Esophagus squamous epithelium (tissue), 5 donors: ENCODE measurements at places on chromosomes 11 and 22.

GRCh38 chr11:83865636-83866461 is 579.7 kb upstream of the CCDC90B start:
- no peak for DNase-seq

GRCh38 chr11:84313830-84314359 is 1027.7 kb upstream of the CCDC90B start:
- no peak for DNase-seq

GRCh38 chr11:70505761-70506657 is 107.7 kb downstream of the CTTN start:
- DNase-seq, result no peak

DNA sequence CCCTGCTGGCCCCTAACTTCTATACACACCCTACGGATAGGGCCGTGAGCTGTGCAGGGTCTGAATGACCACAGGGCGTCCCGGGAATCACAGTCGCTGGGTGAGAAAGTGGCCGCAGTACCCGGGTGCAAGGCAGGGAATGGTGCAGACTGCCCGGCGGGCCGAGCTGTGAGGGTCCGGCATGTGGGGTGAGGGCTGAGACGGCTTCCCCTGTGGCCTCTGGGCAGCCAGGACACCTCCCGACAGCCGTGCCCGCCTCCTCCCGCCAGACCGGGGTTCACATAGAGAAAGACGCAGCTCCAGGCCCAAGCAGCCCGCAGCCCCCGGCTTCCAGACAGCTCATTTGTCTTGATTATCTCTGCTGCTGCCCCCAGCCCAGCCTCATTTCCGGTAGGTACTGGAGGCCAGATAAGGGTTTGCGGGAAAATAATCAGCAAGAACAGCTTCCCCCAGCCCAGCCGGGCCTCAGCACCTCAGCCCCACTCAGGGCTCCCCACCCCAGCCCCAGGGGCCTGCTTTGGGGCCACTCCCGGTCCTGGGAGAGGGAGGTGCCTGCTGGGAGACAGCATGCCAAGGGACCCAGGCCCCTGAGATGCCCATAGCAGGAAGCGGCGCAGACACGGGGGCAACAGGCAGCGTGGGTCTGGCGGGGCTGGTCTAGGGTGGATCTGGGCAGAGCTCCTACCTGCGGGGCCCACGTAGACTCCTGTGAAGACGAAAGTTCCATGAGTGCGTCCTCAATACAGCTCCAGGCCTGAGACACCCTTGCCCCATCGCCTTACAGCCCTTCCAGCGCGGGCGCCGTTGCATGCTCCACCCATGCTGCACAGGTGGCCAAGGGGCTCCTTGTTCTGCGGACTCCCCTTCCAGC is 123.1 kb downstream of the BRD1 start:
- DNase-seq, result no peak

DNA sequence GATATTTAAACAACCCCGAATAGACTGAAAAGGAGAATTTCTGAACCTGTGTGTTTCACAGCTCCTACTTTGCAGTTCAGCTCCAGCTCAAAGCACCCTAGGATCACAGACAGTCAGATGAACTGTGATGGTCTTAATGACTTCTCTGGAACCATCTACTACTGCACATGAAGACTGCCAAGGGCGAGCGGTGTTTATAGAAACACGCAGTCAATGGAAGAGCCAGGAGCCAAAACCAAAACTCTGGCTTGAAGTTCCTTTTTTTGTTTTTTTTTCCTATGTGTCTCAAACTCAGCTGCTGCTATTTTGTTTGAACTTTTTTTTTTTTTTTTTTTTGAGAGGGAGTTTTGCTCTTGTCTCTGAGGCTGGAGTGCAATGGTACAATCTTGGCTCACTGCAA is 382.6 kb upstream of the SYN3 start:
- no peak for DNase-seq

GRCh38 chr11:66586136-66586535 is 6.7 kb downstream of the CCDC87 start:
- DNase-seq, result no peak

DNA sequence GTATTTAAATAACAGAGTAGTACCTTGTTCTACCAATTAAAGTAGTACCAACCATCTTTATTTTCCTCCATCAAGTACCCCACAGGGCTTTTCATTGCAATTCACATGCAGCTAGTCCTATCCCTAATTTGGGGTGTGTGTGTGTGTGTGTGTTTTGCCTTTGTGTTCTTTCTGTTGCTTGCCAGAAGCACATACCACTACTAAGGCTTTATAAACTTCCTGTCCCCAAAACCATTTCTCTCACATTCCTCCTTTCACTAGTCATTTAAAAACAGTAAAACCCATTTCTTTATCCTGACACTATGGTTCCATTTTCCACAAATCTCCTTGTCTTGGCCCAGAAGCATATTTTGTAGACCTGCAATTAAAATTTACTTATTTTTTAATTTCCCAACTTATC is 54.6 kb downstream of the SLC36A4 start:
- no peak for DNase-seq

GRCh38 chr22:28316014-28316413 is 363.6 kb downstream of the TTC28 start:
- no peak for DNase-seq

GRCh38 chr11:26909515-26909914 is 84.4 kb upstream of the FIBIN start:
- DNase-seq, result no peak

DNA sequence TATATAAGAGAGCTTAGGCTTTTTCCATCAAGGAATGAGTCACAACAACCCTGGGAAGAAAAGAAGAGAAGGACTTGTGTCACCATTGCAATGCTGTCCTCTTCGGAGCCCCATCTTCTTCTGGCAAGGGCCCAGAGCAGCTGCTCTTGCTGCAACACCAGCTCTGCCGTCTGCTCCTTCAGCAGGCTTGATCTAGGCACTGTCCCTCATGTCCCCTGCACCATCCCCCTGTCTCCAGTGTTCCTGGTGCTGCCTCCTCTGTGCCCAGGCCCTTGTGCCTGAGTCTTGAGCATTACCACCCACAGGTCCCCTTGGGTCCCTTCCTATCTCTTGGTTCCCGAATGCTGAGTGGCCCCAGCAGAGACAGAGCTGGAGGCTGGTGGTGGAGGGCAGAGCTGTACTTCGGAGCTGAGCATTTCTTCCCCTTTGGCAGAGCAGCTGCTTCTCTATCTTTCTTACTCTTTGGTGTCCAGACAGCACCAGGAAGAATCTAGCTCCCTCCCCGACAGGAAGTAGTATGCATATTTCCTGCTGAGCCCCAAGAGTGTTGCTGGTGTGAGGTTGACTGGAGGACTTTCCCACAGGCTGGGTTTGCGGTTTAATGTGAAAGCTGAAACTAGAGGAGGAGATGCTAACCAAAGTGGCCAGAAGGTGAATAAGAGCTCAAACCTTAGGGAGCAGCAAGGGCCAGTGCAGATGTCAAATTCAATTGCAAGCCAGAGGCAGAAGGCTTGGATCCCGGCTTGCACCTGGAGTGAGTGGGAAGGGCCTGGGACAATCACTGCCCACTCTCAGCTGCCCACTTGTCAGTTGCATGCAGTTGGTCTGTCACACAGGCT is 27.8 kb downstream of the WEE1 start:
- DNase-seq, result no peak

DNA sequence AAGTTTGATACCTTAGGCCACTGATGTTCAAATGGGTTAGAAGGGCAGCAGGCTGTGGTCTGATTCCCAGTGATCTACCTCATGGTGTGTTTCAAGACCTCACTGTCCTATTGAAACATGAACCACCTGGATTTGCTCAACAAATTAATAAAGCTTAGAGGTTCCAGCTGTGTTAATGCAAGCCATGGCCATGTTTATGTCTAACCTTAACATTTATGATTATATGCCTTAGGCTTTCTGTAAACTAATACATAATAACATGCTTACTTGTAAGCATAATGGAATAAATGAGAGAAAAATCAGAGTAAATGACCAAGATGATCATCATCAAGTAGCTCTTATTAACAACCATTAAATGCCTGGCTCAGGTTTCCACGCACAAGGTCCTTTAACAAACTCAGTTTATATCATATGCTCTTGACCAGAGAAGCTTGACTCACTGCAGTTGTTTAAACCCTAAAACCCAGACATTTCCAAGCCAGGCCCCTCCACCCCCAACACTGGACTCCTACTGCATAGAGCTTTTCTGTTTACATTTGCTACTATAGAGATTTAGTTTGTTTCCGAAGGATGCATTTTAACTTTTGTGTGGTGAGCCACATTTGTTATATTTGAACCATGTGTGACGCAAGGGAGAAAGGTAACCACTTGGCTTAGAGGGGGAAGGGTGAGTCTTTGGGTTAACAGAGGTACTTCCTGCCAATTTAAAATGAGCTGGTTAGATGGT is 43.7 kb downstream of the KREMEN1 start:
- no peak for DNase-seq

GRCh38 chr11:1500466-1501420 is 14.2 kb upstream of the MOB2 start:
- DNase-seq, result no peak

- no peak for DNase-seq
These were observed 92.6 kb downstream of the SWAP70 start for GRCh38 chr11:9756461-9756860.

DNA sequence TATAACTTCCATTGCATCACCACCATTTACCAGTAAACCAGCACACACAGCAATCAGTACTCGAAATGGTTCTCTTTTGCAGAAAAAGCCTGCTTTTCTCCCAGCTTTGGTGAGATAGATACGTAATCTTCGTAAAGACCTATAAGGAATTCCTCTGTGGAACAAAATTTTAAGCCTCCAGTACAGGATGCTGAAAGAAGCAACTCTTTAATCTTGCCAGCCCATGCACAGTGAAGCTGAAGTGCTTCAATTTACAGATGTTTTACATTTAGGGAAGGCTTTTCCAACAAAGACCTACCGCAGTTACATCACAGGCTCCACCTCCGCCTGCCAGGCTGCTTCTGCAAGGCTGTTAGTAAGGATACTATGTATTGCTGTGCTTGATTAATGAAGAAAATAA is 1.9 kb downstream of the ELMOD1 start:
- DNase-seq, result no peak

- no peak for DNase-seq
These were observed 278.6 kb downstream of the ETS1 start for GRCh38 chr11:128308794-128309193.
